ENCODE measurements at places on chromosomes 12 and 14. TPM values are rescaled to one million over a fixed set of nuclear protein-coding genes. Genes with fewer than 3 reads are reported as not detected.

RNU7-1 gene
- total RNA-seq = not detected

IKZF4 gene
- total RNA-seq = 12.2 TPM

FBXL14 gene
- total RNA-seq = 13.2 TPM

DNA sequence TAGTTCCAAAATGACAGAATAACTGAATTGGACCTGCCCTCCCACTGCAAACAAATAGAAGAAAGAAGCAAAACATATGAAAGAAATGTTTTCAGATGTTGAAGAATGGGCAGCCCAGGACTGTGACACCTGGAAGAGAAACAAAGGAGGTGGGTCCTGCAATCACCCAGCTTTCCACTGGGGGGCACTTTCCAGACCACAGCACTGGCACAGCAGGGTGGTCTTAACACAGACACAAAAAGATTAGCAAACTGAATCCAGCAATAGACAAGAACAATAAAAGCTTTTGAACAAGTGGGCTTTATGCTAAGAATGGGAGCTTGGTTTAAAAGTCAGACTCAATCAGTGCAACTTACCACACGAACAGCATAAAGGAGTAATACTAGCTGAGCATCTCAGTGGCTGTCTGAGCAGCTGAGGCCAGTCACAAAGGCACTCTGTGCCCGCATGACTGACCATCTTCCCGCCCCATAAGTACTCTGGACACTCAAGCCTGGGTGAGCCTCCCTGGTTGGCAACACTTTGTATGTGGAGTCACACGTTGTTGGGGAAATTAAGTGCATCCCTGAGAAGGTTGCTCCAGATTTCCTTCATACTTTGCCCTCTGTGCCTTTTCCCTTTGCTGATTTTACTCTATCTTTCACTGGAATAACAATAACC is 27.7 kb downstream of the JKAMP start:
- no peak for DNase-seq

DNA sequence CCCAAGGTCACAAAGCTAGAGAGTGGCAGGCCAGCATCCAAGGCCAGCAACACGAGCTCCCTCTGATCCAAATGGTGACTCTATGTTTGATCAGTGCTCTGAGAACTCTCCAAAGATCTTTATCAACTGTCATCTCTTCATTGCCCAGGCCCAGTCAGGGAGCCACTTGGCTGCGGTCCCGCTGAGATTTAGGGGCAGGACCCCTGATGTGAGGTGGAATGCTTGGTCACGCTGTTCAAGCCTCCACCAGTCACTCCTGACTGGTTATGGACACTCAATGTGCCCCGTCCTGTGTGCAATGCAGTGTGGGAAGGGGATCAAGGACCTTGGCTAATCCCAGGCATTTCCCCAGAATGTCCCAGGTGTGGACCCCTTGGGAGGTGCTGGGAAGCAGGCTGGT is 19.8 kb upstream of the TCL1B start:
- DNase-seq = no peak

- DNase-seq = no peak
Observed at GRCh38 chr14:101962503-101962874, 1.9 kb upstream of the DYNC1H1 start.
